Fibroblast of skin of scalp (primary cell): ENCODE measurements at places on chromosomes 5 and 9.

DNA sequence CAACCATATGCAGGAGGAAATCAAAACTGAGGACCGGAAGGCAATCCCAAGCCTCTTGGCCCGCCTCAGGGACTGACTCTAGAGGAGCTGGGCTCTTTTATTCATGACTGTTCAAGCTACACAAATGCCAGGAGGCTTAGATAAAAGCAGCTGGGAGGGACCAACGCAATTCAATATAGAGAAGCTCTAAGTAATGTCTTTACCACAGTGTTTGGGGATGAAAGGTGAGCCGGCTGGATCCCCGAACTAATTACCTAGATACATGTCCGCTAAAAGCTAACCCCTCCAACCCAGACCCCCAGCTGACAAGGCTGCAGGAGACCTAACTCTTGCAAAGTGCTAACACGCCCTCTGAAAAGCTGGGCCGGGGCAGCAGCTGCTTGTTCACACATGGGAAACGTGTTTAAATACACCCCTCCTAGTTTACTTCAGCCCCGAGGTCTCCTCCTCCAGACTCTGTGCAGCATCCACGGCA lies 67.5 kb downstream of the TLE1 start:
- DNase-seq, result no peak

GRCh38 chr5:154791535-154791934 lies 36.4 kb downstream of the LARP1 start:
- DNase-seq, result no peak

DNA sequence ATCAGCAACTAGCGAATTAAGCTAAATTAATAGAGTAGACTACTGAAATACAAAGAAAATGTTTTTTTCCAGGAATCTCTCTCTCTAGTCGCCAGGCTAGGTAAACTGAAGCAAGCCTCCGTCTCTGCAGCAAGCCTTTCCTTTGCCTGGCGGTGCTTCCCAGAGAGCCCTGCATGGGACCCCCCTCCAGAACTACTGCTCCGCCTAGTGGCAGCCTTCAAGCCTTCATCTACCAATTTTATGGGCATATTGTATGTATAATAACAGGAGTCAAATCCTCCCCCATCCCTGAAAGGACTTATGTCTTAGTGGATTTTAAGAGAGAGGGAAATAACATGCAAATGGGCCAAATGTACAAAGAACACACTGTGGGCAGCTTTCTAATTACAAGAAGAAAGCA lies 241.9 kb downstream of the SAXO1 start:
- peak; percentile 40 for DNase-seq

- DNase-seq, result no peak
Measured at GRCh38 chr5:29697785-29698414, 1495.6 kb upstream of the CDH6 start.
